Upper lobe of left lung (tissue), 6 donors: ENCODE measurements at places on chromosomes 7 and 10.
A peak's percentile ranks its signal among the peaks of the same experiment; 100 is the strongest.

- H3K4me3 ChIP-seq = no peak overlapping the region
- H3K27ac ChIP-seq = no peak overlapping the region
- H3K4me1 ChIP-seq = peaks cover 2% of the 10 kb centered on the region
- H3K27me3 ChIP-seq = no peaks in the 10 kb centered on the region
- H3K36me3 ChIP-seq = no peaks in the 10 kb centered on the region
Observed at GRCh38 chr10:105952153-105952552, 1212.4 kb downstream of the SORCS1 start.

DNA sequence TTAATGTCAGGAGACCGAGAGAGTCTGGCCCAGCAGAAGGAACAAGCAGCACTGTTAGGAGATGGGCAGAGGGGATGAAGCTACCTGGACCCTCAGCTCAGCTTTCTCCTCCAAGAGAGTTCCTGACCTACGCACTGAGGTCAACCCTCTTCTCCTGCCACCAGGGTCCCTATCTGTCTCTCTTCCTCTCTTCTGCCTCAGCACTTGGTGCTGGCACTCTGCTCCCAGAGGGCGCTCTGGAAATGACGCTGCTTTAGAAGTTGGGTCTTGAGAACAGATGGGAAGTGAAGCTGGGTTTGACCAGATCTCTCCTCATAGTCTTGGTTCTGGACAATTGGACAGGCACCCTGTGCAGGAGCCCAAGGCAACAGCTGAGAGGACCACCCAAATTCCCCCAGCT, 216.0 kb upstream of the AGK start:
- H3K27ac ChIP-seq = no peak overlapping the region
- no peak overlapping the region for H3K4me3 ChIP-seq
- no peaks in the 10 kb centered on the region for H3K36me3 ChIP-seq
- DNase-seq = no peak
- no peaks in the 10 kb centered on the region for H3K4me1 ChIP-seq
- H3K27me3 ChIP-seq = no peaks in the 10 kb centered on the region

- no peak overlapping the region for H3K4me3 ChIP-seq
- peaks cover 15% of the 10 kb centered on the region for H3K4me1 ChIP-seq
- H3K27ac ChIP-seq = no peak overlapping the region
- no peaks in the 10 kb centered on the region for H3K36me3 ChIP-seq
- no peaks in the 10 kb centered on the region for H3K27me3 ChIP-seq
Observed at GRCh38 chr10:13812804-13813203, 226.0 kb downstream of the PRPF18 start.

- H3K36me3 ChIP-seq = no peaks in the 10 kb centered on the region
- H3K27ac ChIP-seq = no peak overlapping the region
- H3K4me1 ChIP-seq = no peaks in the 10 kb centered on the region
- no peak overlapping the region for H3K4me3 ChIP-seq
Observed at GRCh38 chr7:78055001-78055573, 256.5 kb downstream of the PHTF2 start.

- no peaks in the 10 kb centered on the region for H3K36me3 ChIP-seq
- no peaks in the 10 kb centered on the region for H3K27me3 ChIP-seq
- DNase-seq = peak; percentile 47
Observed at GRCh38 chr7:28958235-28958979, at the start of gene TRIL. Gene TRIL, minus strand, starts transcription at chr7:28958330. Its CDS starts 284 bp downstream, at chr7:28958046.

- DNase-seq = no peak
- H3K4me3 ChIP-seq = no peak overlapping the region
- H3K36me3 ChIP-seq = no peaks in the 10 kb centered on the region
- H3K27ac ChIP-seq = no peak overlapping the region
Observed at GRCh38 chr7:141709749-141710148, 1.6 kb downstream of the WEE2 start.

GRCh38 chr7:74115326-74115725, 31.7 kb downstream of the LIMK1 start:
- DNase-seq = no peak
- no peaks in the 10 kb centered on the region for H3K27me3 ChIP-seq
- H3K4me3 ChIP-seq = no peak overlapping the region
- H3K36me3 ChIP-seq = no peaks in the 10 kb centered on the region

GRCh38 chr10:34506786-34507185, 308.3 kb downstream of the PARD3 start:
- no peak for DNase-seq
- no peaks in the 10 kb centered on the region for H3K27me3 ChIP-seq
- H3K4me1 ChIP-seq = no peaks in the 10 kb centered on the region
- no peak overlapping the region for H3K4me3 ChIP-seq
- no peaks in the 10 kb centered on the region for H3K36me3 ChIP-seq
- H3K27ac ChIP-seq = no peak overlapping the region

DNA sequence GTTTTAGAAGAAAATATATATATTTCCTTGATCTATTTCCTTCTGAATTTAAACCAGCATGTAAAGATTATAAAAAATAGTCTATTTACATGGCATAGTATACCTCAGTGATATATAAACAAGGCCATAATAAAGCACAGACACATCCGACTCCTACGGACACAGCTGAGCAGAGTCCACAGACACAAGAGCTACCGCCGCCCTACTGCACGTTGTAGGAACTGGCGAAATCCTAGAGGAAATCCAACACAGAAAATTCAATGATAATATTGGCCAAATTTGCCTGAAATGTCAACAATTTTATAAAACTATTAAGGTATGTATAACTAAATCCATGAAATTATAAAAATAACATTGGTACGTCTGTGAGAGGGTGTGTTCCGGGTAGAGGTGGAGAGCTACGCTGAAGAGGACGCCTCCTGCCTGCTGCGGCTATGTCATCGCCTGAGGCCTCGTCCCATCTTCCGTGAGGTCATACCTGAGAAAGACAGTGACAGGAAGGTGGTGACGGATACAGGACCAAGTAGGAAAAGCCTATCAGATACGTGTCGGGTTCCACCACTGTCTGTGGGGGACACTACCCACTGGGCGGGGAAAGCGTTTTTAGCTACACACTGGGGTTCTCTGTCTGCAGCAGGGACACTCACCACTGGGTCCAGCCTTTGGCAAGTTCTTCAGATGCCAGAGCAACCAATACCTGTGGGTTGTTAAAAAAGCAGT, 29.3 kb upstream of the NCAPG2 start:
- H3K4me1 ChIP-seq = peaks cover 7% of the 10 kb centered on the region
- no peak for DNase-seq
- no peak overlapping the region for H3K27ac ChIP-seq
- H3K27me3 ChIP-seq = no peaks in the 10 kb centered on the region
- no peak overlapping the region for H3K4me3 ChIP-seq
- H3K36me3 ChIP-seq = peaks cover 12% of the 10 kb centered on the region

DNA sequence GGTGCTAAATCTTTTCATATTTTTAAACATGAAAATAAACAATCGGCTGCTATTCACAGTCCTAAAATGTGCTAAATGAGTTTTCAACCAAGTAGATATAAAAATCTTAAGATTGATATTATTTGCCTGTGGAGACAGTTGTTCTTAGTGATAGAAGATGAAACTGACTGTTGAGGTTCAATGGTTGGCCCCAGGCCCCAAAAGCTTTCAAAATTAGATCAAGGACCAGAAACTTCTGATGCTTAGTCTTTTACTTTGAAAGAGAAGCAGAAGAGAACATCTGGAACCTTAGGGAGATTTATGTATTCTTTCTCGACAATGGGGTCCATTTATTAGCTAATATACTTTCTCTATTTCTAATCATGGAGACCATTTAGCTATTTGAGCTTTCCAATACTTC, 155.8 kb downstream of the REEP3 start:
- H3K27ac ChIP-seq = no peak overlapping the region
- DNase-seq = no peak
- H3K36me3 ChIP-seq = no peaks in the 10 kb centered on the region
- no peaks in the 10 kb centered on the region for H3K4me1 ChIP-seq
